ENCODE measurements at places on chromosomes 5 and 9. TPM values are rescaled to one million over a fixed set of nuclear protein-coding genes. Genes with fewer than 3 reads are reported as not detected.

DNA sequence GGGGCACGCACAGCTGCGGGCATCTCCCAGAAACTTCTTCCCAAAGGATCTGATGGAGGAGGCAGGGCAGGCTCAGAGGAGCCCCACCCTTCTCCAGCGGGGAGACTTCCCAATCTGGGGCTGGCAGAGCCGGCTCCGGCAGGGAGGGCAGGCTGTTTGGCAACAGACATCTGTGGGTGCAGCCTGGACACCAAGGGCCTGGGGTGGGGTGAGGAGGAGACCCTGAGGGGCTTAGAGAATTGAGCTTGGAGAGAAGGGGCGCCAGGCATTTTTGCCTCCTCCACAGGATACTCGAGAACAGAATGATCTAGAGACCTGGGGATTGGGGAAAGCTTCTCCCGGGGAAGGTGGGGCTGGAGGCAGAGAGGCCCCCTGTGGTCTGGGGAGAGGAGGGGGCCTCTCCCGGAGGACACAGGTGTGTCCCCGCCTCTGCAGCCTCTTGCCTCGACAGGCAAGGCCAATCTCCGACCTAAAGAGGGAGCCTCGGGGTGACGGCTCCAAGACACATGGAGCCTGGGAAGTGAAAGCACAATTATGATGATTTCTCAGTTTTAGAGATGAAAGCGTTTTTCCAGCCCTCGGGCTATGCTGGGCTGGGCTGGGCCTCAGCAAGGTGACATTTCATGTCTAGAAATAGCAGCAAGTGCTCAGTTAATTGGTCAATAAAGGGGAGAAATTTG is 8.4 kb downstream of the LHX3 start:
- H3K4me1 ChIP-seq, result no peaks in the 10 kb centered on the region
- no peak overlapping the region for H3K4me3 ChIP-seq
- no peaks in the 10 kb centered on the region for H3K36me3 ChIP-seq

DNA sequence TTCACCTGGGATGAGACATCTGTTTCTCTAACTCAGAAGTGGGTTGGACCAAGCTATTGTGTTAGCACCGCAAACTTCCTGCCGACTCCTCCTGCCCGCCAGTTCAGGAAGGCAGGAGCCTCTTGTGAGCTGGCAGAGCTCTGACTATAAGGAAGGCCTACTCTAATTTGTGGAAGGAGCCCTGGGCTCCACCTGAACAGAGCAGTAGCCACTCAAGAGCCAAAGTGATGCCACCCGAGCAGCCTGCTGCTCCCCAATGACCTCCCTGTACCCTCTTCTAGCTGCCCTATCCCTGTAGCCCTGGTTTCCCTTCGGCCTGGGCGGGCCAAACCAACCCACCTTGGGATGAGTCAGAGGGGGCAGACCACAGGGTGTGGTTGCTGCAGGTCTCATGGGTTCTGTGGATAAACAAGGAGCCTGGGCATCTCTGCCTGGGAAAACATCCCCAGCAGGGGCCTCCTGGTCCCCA is 81.6 kb downstream of the PSD2 start:
- no peaks in the 10 kb centered on the region for H3K27me3 ChIP-seq
- no peak overlapping the region for H3K27ac ChIP-seq
- H3K36me3 ChIP-seq, result no peaks in the 10 kb centered on the region
- no peak for DNase-seq

- H3K4me3 ChIP-seq, result no peak overlapping the region
- H3K36me3 ChIP-seq, result no peaks in the 10 kb centered on the region
- no peak overlapping the region for H3K27ac ChIP-seq
- no peak for DNase-seq
Observed at GRCh38 chr9:19186232-19186631, 44.3 kb upstream of the DENND4C start.

DNA sequence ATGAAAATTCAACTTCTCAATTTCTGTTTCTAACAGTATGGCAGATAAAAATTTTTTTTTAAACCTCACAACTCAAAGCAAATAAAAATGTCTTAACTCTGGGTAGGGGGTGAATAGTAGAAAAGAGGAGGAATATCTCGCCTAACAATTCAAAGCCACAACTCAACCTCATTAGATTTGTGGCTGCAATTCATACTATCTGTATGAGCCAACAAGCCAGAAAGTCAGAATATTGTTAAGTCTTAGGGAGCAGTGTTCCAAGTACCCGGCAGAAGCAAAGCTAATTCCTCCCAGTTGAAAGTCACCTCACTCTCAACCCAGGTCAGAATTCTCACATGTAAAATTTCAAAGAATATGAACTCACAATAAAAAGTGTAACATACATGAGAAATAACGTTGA is 15.0 kb downstream of the PJA2 start:
- DNase-seq, result no peak
- no peaks in the 10 kb centered on the region for H3K27me3 ChIP-seq
- no peaks in the 10 kb centered on the region for H3K36me3 ChIP-seq

DNA sequence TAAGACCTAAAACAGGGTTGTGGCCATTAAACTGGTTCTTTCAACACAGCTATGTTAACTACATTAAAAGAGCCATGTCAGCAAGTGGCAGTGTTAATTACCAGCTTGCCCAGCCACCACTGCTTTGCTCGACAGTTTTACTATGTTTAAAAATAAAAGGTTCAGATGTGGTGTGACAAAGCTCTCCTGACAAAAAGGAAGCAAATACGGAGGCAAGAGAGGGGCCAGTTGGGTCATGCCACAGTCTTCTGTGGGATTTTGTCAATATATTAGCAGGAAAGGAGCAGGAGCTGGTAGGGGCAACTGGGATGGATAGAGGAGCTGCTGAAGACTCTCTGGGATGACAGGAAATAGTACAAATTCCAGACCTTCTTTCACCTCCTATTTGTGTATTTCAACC is 113.5 kb upstream of the PCA3 start:
- DNase-seq, result no peak
- H3K27me3 ChIP-seq, result no peaks in the 10 kb centered on the region
- H3K4me1 ChIP-seq, result peaks cover 2% of the 10 kb centered on the region
- H3K36me3 ChIP-seq, result peaks cover 1% of the 10 kb centered on the region
- H3K27ac ChIP-seq, result no peak overlapping the region
- H3K4me3 ChIP-seq, result no peak overlapping the region

Gene CER1
- total RNA-seq, result 0.29 TPM

DNA sequence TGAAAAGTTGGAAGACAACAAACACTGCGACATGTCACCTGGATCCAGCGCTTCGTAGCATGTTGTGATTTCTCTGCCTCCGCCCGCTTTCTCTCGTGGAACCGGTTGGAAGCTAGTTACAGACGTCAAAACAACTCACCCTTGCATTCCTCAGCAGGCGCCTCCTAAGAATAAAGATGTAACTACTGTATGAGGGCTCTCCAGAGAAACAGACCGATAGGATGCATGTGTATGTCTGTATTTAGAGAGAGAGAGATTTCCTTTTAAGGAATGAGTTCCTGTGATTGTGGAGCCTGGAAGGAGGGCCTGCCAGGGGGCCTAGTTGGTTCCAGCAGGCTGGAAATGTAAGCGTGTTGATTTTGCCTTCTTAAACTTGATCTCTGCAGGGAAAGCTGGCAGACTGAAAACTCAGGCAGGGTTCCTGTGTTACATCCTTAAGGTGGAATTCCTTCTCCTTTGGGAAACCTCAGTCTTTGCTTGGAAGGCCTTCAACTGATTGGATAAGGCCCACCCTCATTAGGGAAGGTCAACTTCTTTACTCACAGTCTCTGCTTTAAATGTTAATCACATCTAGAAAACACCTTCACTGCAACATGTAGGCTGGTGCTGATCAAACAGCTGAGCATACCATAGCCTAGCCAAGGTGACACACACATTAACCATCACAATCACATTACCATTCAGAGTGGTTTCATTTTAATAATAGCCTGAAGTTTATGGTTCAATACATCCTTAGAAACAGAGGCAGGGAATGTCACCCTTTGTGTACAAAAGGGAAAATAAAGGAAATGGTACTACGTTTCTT is 163.8 kb downstream of the SYK start:
- peaks cover 8% of the 10 kb centered on the region for H3K4me1 ChIP-seq
- peak overlapping the region; percentile 91 for H3K27ac ChIP-seq
- no peak for DNase-seq
- H3K27me3 ChIP-seq, result no peaks in the 10 kb centered on the region

DNA sequence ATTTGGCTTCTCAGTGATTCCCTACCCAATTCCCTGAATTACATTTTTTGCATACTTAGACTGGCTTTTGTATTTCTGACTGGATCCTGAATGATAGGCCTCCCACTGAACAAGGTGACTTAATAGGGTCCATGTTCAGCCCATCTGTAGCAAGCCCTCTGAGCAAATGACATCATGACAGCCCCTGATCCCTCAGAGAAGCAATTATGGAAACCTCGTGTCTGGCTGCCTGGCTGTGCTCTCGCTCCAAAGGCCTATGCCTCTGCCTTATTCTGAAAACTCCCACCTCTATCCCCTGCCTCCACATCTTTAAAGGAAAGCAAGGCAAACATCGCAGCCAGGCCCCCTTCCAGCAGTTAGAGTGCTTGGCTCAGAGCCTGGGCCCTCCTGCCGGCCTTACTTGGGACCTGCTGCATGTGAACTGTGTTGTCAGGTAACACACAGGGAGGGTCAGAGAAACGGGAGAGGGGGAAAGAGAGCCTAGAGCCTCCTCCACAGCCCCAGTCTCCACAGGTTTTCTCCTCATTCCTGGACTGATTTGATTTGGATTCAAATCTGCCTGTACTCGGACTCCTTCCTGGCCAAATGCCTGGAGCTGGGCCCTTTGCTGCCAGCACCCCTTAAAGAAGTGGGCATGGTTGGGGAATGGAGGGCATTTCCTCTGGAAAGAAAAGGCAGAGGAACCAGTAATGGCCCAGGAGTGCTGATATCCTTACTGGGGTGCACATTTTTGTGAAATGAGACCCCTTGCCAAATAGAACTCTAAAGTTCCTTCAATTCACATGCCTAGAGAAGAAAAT is 3.8 kb downstream of the DCANP1 start:
- no peaks in the 10 kb centered on the region for H3K27me3 ChIP-seq
- no peak overlapping the region for H3K4me3 ChIP-seq
- DNase-seq, result no peak
- H3K4me1 ChIP-seq, result no peaks in the 10 kb centered on the region

Gene ARHGEF28
- total RNA-seq, result 18.0 TPM

- no peaks in the 10 kb centered on the region for H3K4me1 ChIP-seq
- no peak overlapping the region for H3K4me3 ChIP-seq
- no peaks in the 10 kb centered on the region for H3K27me3 ChIP-seq
- no peaks in the 10 kb centered on the region for H3K36me3 ChIP-seq
- no peak overlapping the region for H3K27ac ChIP-seq
Observed at GRCh38 chr5:153818626-153819025, 220.1 kb downstream of the FAM114A2 start.

DNA sequence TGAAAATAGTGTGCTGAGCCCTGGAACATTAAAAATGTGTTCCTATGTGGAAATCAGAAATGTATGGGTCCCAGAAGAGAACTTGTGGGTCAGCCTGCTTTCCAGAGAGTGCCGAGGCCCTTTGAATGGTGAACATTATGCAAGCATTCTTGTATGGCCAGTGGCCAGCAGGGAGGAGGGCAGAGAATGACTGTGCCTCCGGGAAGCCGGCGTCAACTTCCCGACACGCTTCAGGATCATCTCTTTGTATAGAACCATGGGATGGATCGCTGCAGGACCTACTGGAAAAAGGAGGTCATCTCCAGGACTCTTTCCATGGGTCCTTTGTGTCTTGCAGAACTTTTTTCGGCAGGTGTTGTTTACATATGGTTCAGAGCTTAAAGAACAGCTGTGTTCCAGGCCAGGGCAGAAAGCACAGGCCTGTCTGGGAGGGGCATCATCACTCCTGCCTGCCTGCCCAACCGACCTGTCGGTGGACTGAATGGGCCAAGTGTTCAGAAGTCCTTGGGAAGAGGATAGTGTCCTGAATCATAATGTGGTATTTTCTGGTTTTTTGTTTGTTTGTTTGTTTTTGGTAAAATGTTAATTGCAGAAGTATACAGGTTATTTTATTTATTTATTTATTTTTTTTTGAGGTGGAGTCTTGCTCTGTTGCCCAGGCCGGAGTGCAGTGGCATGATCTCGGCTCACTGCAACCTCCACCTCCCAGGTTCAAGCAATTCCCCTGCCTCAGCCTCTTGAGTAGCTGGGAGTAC is 9.0 kb downstream of the PRRC2B start:
- H3K4me3 ChIP-seq, result no peak overlapping the region
- peaks cover 2% of the 10 kb centered on the region for H3K36me3 ChIP-seq
- H3K27ac ChIP-seq, result no peak overlapping the region
- DNase-seq, result peak; percentile 92

DNA sequence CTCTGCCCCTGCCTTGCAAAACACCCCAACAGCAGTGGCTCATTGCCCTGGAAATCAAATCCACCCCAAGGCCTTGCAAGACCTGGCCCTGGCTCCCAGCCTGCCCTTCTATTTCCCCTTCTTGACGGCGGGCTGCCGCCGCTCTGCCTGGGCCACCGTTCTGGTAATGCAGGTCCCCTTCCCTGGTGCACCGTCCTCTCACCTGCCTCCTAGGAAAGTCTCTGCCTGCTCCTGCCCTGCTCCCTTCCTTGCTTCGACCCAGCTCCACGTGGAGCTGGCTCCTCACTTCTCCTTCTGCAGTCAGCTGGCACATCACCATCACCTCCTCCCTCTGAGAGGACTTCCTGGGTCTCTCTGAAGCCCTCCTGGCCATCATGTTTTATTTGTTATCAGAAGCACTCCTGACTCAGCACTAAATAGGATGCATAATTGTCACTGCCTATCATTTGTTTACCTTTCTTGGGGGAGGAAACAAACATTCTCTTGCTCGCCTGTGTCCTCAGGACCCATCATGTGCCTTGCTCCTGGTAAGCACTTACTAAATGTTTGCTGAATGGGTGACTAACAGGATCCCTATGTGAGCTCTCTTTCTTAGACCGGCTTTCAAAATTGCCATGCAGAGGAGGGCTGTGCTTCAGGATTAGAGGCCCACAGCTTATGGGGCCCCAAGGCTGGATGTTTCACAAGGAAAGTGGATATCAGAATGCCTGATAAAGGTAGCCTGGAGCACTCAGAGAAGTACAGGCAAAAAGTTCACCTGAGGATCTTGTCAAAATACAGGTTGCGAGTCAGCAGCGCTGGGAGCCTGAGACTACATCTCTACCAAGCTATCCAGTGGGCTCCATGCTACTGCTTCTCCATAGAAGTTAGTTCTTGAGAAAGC is 19.6 kb upstream of the C5orf47 start:
- H3K4me3 ChIP-seq, result no peak overlapping the region
- no peak for DNase-seq
- no peak overlapping the region for H3K27ac ChIP-seq
- no peaks in the 10 kb centered on the region for H3K4me1 ChIP-seq
- H3K27me3 ChIP-seq, result no peaks in the 10 kb centered on the region
- H3K36me3 ChIP-seq, result no peaks in the 10 kb centered on the region

Gene ANP32B
- total RNA-seq, result 98.6 TPM

DNA sequence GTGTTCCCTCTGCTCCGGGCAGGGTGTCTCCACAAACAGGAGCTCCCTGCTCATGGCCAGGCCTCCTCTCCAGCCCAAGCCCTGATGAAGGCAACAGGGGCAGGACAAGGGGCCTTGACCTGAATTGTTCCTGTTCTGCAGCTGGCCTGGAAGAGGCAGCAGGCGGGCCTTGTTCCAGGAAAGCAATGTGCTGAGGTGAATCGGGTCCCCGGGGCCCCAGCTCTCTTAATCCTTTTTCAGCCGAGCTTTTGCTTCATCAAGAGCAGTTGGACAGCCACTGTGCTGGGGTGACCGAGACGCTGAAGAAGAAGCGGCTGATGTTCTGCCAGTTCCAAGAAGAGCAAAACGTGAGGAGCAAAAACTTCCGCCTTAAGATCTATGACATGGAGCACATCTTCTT is 41.4 kb downstream of the CCDC180 start:
- peaks cover 4% of the 10 kb centered on the region for H3K36me3 ChIP-seq
- H3K27me3 ChIP-seq, result no peaks in the 10 kb centered on the region
- no peak overlapping the region for H3K4me3 ChIP-seq
- no peak overlapping the region for H3K27ac ChIP-seq
- H3K4me1 ChIP-seq, result no peaks in the 10 kb centered on the region

GRCh38 chr5:154757814-154758406 is 2.7 kb downstream of the LARP1 start:
- no peak for DNase-seq
- peaks cover 3% of the 10 kb centered on the region for H3K4me1 ChIP-seq
- H3K27ac ChIP-seq, result no peak overlapping the region
- H3K4me3 ChIP-seq, result no peak overlapping the region
- H3K27me3 ChIP-seq, result no peaks in the 10 kb centered on the region
